ENCODE measurements at places on chromosomes 4 and X. TPM values are rescaled to one million over a fixed set of nuclear protein-coding genes. Genes with fewer than 3 reads are reported as not detected.

The TLR10 gene
- polyA plus RNA-seq: 24.9 TPM

The PPARGC1A gene
- polyA plus RNA-seq: not detected

DNA sequence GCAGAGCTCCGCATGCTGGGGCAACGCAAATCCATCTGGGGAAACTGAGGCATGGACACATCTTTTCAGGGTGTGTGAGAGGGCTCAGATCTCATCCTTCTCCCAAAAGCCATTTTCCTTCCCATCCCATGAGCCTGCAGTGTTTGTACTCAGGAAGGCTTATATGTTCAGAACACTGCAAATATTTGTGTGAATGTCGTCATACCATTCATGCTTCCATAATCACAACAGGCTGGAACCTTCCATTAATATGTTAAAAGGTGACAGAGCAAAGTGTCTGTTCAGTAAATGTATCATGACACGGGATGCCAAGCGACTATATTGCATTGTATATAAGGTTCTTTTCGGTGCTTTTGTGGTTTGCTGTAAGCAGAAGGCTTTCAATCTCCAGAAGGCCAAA is 8.5 kb downstream of the TRIML1 start:
- H3K27ac ChIP-seq: no peak overlapping the region
- H3K36me3 ChIP-seq: no peaks in the 10 kb centered on the region
- no peaks in the 10 kb centered on the region for H3K4me1 ChIP-seq
- DNase-seq: no peak
- H3K27me3 ChIP-seq: no peaks in the 10 kb centered on the region
- no peak overlapping the region for H3K4me3 ChIP-seq

DNA sequence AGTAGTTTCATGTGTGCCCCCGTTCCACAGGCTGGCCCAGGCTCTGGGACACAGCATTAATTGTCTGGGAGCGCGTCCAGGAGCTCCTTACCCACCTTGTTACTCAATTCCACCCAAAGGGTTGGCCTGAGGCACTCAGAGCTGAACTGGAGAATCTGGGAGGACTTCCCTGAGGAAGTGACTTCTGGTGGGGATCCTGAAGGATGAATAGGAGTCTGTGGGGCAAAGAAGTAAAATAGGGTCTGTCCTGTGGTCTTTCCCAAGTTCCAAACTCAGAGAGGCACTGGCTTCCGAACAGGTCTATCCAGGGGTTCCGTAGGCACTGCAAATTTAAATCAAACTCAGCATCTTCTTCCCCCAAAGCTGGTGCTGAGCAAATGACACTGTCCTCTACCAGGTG is 204.3 kb downstream of the AFAP1 start:
- H3K4me3 ChIP-seq: no peak overlapping the region
- no peaks in the 10 kb centered on the region for H3K36me3 ChIP-seq
- H3K27me3 ChIP-seq: no peaks in the 10 kb centered on the region
- H3K27ac ChIP-seq: no peak overlapping the region

The AKAP14 gene
- polyA plus RNA-seq: not detected

The GPR50 gene
- not detected for polyA plus RNA-seq

- H3K27me3 ChIP-seq: peaks cover 38% of the 10 kb centered on the region
- H3K36me3 ChIP-seq: no peaks in the 10 kb centered on the region
- no peak overlapping the region for H3K4me3 ChIP-seq
- DNase-seq: no peak
- H3K4me1 ChIP-seq: peaks cover 19% of the 10 kb centered on the region
- H3K27ac ChIP-seq: no peak overlapping the region
These were observed 6.6 kb downstream of the FGFR3 start for GRCh38 chr4:1799387-1800375.

- H3K4me3 ChIP-seq: peak overlapping the region; percentile 68
- peaks cover 61% of the 10 kb centered on the region for H3K4me1 ChIP-seq
- no peaks in the 10 kb centered on the region for H3K36me3 ChIP-seq
- peak; percentile 12 for DNase-seq
- peak overlapping the region; percentile 99 for H3K27ac ChIP-seq
These were observed 75.6 kb upstream of the BCOR start for GRCh38 chrX:40173143-40174000.

DNA sequence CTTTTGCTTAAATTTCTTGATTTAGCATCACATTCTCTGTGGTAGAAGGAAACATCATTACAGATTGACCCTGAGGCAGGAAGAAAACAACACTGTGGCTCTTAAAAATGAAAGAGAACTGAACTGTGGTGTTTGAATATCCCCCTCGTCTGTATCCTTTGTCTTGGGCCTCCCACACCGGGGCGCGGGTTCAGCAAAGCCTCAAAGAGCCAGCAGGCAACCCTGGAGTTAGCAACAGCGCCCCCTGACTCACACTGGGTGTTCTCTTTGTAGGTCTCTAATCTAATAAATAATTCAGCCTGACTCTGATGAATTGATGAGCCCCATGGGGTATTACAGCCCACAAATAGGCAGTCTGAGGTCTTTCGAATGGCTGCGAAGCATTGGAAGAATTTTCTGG is 46.1 kb upstream of the CTSO start:
- no peak overlapping the region for H3K27ac ChIP-seq
- H3K4me3 ChIP-seq: no peak overlapping the region

The FRMPD4 gene
- not detected for polyA plus RNA-seq

The CLDN22 gene
- not detected for polyA plus RNA-seq

DNA sequence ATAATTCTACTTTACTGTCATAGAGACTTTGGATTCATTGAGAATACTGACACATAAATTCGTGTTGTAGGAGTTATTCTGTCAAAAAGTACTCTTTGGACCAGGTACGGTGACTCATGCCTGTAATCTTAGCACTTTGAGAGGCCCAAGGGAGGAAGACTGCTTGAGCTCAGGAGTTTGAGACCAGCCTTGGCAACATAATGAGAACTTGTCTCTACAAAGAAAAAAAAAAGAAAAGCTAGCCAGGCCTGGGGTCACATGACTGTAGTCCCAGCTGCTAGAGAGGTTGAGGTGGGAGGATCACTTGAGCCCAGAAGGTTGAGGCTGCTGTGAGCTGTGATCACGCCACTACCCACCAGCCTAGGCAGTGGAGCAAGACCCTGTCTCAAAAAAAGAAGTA is 54.9 kb downstream of the WDR19 start:
- H3K27me3 ChIP-seq: no peaks in the 10 kb centered on the region
- peaks cover 1% of the 10 kb centered on the region for H3K36me3 ChIP-seq
- H3K4me3 ChIP-seq: no peak overlapping the region
- no peak for DNase-seq
- no peak overlapping the region for H3K27ac ChIP-seq

The MAMLD1 gene
- polyA plus RNA-seq: 1.4 TPM

GRCh38 chr4:7427831-7428260 is 6.9 kb downstream of the PSAPL1 start:
- no peaks in the 10 kb centered on the region for H3K4me1 ChIP-seq
- no peaks in the 10 kb centered on the region for H3K27me3 ChIP-seq
- no peak overlapping the region for H3K4me3 ChIP-seq
- H3K27ac ChIP-seq: no peak overlapping the region

GRCh38 chr4:15910155-15910940 is 28.2 kb downstream of the FGFBP1 start:
- no peaks in the 10 kb centered on the region for H3K27me3 ChIP-seq
- H3K4me3 ChIP-seq: no peak overlapping the region
- H3K27ac ChIP-seq: no peak overlapping the region
- no peaks in the 10 kb centered on the region for H3K36me3 ChIP-seq

The TLR7 gene
- 3.1 TPM for polyA plus RNA-seq

DNA sequence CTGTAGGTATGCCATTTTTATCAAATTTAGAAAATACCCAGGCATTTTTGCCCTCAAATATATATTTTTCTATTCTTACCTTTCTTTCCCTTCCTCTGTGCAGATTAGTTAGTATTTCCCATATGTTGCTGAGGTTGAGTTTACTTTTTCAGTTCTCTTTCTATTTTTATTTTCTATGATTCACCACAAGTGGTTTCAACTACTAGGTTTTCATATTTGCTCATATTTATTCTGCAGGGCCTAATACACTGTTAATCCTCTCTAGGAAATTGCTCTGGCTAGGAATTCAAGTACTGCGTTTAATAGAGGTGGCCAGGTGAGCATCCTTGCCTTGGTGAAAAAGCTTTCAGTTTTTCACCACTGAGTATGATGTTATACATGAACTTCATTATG is 1535.3 kb upstream of the PCDH10 start:
- no peaks in the 10 kb centered on the region for H3K36me3 ChIP-seq
- H3K4me3 ChIP-seq: no peak overlapping the region
- no peaks in the 10 kb centered on the region for H3K27me3 ChIP-seq
- no peak for DNase-seq

The RASGEF1B gene
- 20.4 TPM for polyA plus RNA-seq

DNA sequence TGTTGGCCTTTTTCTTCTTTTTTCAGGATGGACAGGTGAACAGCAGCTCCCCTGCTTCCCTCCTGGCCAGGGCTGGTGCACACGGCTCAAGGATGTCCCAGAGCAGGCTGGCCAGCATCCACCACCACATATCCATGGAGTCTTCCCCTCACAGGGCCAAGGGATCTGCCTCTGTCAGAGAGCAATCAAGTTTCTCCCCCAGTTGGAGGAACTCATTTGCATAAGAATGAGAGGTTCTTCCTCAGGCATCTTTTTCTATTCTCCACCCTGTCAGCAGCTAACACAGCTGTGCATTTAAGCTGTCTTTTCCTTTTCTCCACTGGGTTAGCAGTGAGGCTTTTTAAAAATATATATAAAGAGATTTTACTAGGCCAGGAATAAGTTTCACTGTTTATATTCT is 143.8 kb downstream of the ANAPC10 start:
- no peaks in the 10 kb centered on the region for H3K4me1 ChIP-seq
- no peak for DNase-seq
- no peaks in the 10 kb centered on the region for H3K36me3 ChIP-seq

The OTOP1 gene
- polyA plus RNA-seq: not detected

- H3K36me3 ChIP-seq: no peaks in the 10 kb centered on the region
- no peak overlapping the region for H3K27ac ChIP-seq
- H3K4me1 ChIP-seq: no peaks in the 10 kb centered on the region
- DNase-seq: no peak
These were observed 87.9 kb downstream of the PDK3 start for GRCh38 chrX:24553011-24553410.

The ETDA gene
- not detected for polyA plus RNA-seq

DNA sequence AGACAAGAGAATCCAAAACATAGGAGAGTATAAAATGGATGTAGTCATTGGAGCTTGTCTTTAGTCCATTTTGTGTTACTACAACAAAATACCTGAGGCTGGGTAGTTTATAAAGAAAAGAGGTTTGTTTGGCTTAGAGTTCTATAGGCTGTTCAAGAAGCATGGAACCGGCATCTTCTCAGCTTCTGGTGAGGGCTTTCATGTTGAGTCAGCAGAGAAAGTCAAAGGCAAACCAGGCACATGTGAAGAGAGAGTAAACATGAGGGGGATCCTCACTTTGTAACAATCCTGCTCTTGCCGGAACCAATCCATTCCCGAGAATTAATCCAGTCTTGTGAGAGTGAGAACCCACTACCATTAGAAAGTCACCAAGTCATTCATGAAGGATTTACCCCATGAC is 8.1 kb upstream of the HCCS start:
- DNase-seq: no peak
- H3K27me3 ChIP-seq: no peaks in the 10 kb centered on the region
- no peaks in the 10 kb centered on the region for H3K4me1 ChIP-seq
- H3K4me3 ChIP-seq: no peak overlapping the region

- no peaks in the 10 kb centered on the region for H3K27me3 ChIP-seq
- no peak overlapping the region for H3K27ac ChIP-seq
- H3K4me1 ChIP-seq: no peaks in the 10 kb centered on the region
These were observed 30.3 kb upstream of the CXCL8 start for GRCh38 chr4:73710094-73710493.

DNA sequence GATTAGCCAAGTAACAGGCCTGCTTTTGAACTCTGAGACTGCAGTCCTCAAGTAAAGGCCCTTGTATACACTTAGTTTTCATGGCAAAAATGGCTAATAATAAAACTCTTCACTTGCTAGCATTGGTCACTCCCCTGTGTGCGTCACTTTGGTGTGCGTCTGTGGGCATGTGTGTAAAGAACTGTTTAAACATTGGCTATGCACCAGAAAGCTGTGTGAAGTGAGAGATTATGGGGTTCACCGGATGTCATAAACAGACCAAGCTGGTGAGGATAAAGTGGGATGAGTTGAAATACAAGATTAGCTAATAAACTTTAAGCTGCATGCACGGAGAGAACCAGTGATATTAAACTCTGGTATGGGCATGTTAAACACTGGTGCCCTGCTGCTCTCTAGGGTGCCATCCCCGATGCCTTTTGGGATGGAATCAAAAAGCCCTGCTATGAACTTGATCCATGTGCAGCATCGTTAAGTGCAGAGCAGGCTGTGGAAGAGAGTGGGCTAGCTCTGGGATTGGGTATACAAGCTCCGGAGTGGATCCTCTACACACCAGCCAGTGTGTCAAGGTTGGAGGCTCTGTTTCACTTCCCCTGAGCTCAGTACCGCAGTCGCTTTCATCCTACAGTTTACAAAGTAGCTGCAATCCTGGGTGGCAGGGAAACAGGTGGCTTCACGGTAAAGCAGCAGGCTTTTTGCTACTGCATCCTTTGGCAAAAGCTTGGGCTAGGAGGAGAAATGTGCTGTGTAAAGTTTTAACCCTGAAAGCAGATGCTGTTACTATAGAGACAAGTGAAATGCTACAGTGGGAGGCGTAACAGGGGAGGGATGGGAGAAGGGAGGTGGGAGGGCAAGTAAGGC is 108.3 kb upstream of the SLC4A4 start:
- no peak overlapping the region for H3K27ac ChIP-seq
- DNase-seq: no peak
- H3K27me3 ChIP-seq: peaks cover 9% of the 10 kb centered on the region
- H3K4me1 ChIP-seq: no peaks in the 10 kb centered on the region
- H3K4me3 ChIP-seq: no peak overlapping the region
- H3K36me3 ChIP-seq: no peaks in the 10 kb centered on the region

- H3K36me3 ChIP-seq: no peaks in the 10 kb centered on the region
- peak; percentile 31 for DNase-seq
- H3K27me3 ChIP-seq: no peaks in the 10 kb centered on the region
- H3K27ac ChIP-seq: peak overlapping the region; percentile 86
- H3K4me3 ChIP-seq: peak overlapping the region; percentile 52
- H3K4me1 ChIP-seq: peaks cover 46% of the 10 kb centered on the region
These were observed 51.0 kb upstream of the ENPP6 start for GRCh38 chr4:184268584-184269160.

The TMEM144 gene
- 0.06 TPM for polyA plus RNA-seq

- no peak overlapping the region for H3K4me3 ChIP-seq
- peak; percentile 24 for DNase-seq
- no peak overlapping the region for H3K27ac ChIP-seq
- no peaks in the 10 kb centered on the region for H3K36me3 ChIP-seq
- H3K4me1 ChIP-seq: no peaks in the 10 kb centered on the region
These were observed 23.5 kb downstream of the NDP start for GRCh38 chrX:43949669-43950068.

DNA sequence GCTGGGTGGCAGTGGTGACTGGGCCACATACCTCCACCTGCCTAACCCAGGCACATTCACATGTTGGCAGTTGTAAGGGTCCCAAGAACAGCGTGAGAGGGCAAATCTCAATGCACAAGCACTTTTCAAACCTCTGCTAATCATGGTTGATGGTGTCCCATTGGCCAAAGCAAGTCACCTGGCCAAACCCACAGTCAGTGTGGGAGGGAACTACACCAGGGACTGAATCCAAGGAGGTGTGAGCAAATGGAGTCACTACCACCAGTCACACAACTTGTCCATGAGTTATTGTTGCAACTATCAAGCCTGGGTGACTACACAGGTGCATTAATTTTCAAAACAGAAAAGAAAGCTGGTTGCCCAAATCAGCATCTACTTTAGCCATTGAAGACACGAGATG is 260.1 kb downstream of the BCOR start:
- H3K36me3 ChIP-seq: no peaks in the 10 kb centered on the region
- H3K27ac ChIP-seq: no peak overlapping the region
- no peak for DNase-seq
- no peak overlapping the region for H3K4me3 ChIP-seq

All from B cell (primary cell).